ENCODE measurements at places on chromosomes 7 and 10.
A peak's percentile ranks its signal among the peaks of the same experiment; 100 is the strongest.

- DNase-seq, result no peak
Observed at GRCh38 chr7:120964088-120964487, 13.5 kb downstream of the ING3 start.

- peak; percentile 68 for DNase-seq
Observed at GRCh38 chr7:26534649-26535482, 243.2 kb downstream of the SNX10 start.

DNA sequence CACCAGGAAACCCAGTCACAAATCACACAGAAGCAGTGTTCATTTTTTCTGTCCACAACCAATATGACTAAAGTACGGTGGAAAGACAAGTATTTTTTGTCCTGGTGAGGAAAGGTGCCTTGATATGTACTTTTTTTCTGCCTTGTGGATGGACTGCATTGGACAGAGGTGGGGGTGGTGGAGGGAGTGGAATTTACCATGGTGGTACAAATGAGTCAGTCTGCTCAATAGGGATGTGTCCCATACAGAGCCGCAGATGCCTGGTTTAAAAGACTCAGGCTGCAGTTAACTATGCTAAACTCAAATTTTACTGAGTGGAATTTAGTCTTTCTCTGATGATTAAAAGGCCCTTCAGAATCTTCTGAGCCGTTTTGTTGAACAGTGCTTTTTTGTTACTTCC is 674.5 kb upstream of the GALNT17 start:
- DNase-seq, result no peak

- DNase-seq, result no peak
Observed at GRCh38 chr10:28366994-28367393, 64.1 kb upstream of the MPP7 start.

- DNase-seq, result no peak
Observed at GRCh38 chr7:116434820-116435341, 64.7 kb upstream of the CAV2 start.

GRCh38 chr10:79345241-79346011 is 1.8 kb upstream of the PPIF start:
- no peak for DNase-seq

- DNase-seq, result no peak
Observed at GRCh38 chr7:66355756-66356155, 150.6 kb downstream of the TPST1 start.

DNA sequence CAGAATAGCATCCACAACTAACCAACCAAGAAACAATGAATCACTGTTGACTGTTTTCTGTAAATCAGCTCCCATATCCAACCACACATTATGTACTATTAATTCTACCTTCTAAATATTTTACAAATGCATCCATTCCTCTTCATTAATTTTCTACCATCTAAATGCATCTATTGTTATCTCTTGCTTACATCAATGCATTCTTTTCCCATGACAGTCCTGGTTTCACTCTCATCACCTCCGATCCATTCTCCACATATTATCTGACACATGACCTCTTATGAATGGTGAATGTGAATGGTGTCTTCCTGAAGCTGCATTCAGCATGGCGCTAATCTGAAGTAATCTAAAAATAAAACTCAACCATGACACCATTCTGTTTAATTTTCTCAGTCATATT is 153.8 kb upstream of the CALCR start:
- no peak for DNase-seq

DNA sequence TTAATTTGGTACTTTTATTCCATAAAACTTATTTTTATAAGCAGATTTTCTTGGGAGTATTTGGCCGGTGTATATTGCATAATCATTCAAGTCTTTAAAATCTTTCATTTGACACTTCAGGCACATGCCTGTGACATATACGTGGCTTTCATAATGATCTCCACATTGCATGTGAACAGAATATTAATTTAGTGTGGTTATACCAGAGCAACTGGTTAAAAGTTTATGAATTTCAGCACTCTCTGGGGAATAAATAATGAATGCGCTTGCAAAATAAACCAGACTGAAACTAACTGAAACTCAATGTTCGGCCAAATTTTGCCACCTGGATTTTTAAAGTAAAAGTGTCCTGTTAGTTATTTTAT is 242.3 kb downstream of the GLI3 start:
- DNase-seq, result no peak

DNA sequence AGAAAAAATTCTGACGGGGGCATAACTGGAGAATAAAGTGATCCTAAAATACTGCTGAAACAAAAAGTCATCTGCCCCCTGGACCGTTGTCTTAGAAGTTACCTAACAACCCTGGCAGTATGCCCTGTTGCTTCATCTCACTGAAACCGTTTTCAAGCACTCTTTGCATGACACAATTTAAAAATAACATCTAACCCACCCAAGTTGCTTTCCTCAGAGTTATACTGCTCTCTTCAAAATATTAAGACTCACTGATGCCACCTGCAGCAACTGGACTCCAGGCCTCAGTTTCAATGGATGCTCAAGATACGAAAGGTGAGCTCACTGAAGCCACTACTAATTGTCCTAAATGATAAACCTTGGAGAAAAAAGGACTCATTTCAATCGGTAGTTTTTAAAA is 57.4 kb downstream of the CDK6 start:
- DNase-seq, result no peak

DNA sequence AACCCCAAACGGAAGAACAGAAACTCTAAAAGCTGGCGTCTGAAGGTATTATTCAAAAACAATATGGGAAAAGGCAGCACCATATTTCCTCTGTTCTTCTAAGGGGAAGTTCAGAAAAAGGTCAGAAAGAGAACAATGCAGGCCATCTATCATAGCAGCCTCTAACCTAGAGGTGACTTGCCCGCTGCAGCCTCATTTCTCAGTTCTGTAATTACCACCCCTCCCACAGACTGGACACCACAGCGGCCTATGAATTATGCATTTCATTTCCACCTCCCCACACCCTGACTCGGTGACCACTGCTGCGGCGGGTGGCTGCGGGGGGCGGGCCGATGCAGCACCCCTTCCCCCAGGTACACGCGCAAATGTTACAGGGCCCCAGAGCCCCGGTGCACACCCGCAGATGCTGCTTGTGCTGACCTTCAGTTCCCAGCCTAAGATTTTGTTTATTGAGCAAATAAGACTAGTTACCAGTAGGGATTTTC is 125.5 kb downstream of the CLEC2L start:
- no peak for DNase-seq

DNA sequence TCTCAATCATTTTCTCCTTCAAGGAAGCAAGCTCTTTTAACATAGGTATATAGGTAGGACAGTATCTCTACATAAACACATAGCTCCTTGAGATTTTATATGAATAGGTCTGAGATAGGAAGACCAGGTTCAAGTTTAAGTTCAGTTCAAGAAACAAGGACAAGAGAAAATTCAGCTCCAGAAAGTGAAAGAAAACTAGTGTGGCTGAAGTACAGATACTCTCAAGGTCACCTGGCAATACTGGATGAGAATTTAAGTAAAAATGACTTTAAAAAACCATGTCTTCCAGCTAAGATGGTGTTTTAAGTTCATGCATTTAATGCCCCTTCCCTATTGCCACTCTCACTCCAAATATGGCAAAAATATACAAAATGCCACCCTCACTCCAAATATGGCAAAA is 91.3 kb downstream of the OSBPL3 start:
- DNase-seq, result no peak
